Fibroblast of lung (primary cell): ENCODE measurements at places on chromosomes 13 and 19. TPM values are rescaled to one million over a fixed set of nuclear protein-coding genes. Genes with fewer than 3 reads are reported as not detected.
A peak's percentile ranks its signal among the peaks of the same experiment; 100 is the strongest.

DNA sequence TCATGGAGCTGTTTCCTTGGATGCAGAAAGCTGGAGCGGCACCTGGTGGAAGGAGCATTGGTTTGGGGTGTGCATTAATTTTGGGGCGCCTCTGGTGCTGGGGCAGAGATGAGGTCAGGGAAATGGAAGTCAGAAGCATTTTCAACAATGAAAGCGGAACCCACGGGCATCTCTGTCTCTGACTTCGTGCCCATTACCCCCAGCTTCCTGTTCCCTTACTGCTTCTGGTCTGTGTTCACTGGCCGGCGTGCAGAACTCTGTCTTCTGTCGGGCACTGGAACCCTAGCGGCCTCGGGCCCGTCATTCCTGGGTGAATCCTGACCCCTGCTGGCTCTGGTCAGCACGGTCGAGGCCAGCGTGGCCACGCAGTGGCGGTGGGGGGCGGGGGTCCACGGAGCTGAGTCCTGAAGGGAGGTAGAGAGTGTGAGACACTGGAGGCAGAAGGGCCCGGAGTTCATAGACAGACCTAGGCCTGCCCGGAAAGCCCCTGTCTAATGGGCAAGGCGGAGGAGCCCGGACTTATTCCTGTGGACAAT is 7.9 kb upstream of the LINGO3 start:
- DNase-seq: peak; percentile 63

GRCh38 chr19:38203197-38203596 is 20.8 kb downstream of the DPF1 start:
- DNase-seq: no peak

Gene WTIP
- 18.4 and 20.9 TPM in 2 replicates for polyA plus RNA-seq

DNA sequence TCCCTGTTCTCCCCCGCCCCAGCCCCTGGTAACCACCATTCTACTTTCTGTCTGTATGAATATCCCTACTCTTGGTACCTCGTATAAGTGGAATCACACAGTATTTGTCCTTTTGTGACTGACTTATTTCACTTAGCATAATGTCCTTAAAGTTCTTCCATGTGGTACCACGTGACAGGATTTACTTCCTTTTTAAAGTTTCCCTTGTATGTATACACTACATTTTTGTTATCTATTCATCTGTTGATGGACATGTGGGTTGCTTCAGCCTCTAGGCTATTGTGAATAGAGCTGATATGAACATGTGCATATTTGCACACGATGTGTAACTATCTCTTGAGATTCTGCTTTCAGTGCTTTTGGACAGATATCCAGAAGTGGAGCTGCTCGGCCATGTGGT is 59.6 kb upstream of the GJB6 start:
- DNase-seq: no peak

- no peak for DNase-seq
These were observed 44.8 kb downstream of the FLT1 start for GRCh38 chr13:28449826-28450773.
